ENCODE measurements at places on chromosomes 5 and 9.

- DNase-seq = no peak
Observed at GRCh38 chr5:106757672-106758071, 913.1 kb downstream of the EFNA5 start.

DNA sequence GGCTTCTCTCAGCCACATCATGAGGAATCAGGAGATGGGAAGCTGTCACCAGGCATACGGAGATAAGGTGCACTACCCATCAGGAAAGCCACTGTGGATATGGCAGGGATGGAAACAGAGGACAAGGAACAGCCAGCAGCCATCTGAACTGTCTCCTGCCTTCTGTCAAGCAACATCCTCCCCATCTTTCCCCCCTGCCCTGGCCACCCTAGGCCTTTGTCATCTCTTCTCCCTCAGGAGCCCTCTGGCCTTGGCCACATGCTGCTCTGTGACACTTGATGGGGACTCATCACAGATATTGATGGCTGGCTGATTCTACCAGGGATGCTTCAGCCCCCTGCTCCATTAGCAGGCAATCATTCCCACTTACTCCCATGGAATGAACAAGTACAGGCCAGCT is 21.1 kb upstream of the MEIKIN start:
- no peak for DNase-seq

DNA sequence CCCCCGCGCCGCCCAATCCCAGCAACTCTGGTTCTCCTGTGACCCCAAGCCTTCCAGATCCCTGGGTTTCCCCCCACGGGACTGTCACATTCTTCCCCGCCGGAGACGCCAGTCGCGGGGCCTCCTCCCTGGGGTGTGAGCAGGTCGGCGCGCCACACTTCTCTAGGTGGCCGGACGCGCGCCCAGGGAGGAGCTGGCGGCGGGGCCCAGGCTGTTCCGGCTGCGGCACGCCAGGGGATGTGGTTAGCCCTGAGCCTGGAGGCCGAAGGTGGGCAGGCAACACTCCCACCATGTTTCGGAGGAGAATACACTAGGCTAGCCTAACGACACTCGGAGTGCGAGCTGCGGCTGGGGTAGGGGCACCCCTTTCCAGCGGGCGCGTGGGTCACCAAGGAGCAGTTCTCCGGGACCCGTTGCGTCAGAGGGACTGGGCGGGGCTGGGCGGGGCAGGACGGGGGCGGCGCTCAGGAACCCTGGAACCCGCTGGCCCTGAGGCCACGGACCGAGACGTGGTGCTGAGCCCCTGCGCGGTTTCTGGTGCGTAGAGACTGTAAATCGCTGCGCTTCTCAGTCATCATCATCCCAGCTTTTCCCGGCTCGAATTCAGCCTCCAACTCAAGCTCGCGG is at the start of gene SLC27A6:
Gene SLC27A6 (plus strand): TSS at position 478 of the 627 bp plus-strand sequence. CDS start 650 bp downstream, outside the sequence.
- DNase-seq = no peak

DNA sequence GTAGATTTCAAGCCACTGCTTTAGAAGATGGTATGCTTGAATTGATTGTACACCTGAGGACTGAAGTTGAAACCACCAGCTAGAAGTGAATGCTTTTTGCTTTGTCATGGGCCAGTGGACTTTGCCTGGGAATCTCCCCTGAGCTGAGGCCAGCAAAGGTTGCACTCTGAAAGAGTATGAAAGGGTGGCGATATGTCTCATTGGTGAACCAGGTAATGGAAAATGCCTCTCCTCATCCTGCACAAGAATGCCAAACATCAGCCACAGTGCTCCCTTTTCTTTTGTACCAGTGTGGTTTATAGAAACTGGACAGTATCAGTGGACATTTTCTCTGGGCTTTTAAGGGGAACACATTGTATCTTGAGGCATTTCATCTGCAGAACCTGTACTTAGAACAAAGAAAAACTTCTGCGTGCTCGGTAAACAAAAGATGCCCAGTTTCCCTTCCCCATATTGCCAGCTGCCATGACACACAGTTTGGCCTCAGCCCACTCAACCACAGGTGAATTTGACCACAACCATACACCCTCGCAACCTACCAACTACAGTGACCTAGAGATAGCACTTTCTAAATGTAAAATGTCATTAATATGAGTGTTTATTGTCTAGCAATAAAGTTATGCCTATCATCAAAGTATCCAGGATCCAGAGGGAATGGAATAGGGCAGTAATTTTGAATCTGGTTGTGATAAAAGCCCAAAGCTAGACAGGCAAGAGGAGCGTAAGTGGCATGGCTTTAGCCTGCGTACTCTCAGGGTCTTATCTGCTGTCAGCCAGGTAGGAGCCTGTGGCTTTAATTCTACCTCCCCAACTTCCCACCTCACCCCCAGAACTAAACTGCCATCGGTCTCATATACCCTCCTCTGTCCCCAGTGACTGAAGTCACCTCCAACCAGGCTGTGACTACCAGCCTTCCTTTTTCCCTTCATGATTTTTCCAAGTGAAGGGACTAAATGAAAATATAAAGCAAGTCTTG is 79.5 kb upstream of the LHFPL2 start:
- DNase-seq = no peak

DNA sequence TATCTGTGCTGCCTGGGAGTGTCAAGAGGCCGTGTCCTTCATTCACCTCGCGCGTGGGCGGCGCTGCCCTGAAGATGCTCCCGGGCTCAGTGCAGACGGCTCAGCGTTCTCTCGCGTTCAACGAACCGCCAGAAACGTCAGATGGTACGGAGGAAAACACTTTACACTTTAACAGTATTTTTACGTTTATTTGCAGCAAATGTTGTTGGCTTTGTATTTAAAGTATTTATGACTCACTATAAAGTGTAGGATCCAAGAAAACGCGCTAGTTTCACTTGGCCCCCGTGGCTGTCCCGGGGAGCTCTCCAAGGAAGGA is 544 bp upstream of the ERCC6L2 start:
- DNase-seq = peak; percentile 41

GRCh38 chr5:146877178-146877681 is 1.3 kb downstream of the PPP2R2B start:
- no peak for DNase-seq

GRCh38 chr5:132225165-132226032 is 2.3 kb downstream of the P4HA2 start:
- DNase-seq = no peak

DNA sequence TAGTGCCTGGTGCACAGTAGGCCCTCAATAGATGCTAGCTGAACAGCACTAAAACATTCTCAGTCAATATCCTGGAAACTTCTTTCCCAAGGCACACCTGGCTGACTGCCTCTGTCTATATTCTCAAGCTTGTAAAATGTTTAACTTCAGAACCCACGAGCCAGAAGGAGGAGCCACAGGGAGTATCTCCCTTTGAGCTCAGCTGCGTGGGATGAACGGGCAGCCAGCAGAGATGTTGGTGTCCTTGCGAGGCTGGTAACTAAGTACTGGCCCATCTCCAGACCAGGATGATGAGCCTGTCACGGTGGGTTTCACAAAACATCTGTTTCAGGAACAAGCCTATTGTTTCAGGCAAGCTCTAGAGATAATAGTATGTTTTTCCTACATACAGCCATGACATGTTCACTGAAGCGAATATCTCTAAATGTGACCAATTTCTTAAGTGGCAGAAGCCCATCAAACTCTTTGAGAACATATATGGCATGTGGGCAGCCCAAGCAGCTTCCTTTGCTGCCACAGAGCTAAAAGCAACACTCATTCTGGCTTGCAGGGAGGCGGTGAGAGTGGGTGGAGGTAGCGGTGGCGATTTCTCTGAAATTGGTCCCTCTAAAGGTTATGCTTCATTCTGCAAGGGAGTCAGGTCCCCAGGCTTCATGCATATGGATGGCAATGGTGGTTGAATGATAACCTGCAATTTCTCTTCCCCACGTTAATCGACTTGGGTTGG is 206.2 kb downstream of the TTLL11 start:
- no peak for DNase-seq

DNA sequence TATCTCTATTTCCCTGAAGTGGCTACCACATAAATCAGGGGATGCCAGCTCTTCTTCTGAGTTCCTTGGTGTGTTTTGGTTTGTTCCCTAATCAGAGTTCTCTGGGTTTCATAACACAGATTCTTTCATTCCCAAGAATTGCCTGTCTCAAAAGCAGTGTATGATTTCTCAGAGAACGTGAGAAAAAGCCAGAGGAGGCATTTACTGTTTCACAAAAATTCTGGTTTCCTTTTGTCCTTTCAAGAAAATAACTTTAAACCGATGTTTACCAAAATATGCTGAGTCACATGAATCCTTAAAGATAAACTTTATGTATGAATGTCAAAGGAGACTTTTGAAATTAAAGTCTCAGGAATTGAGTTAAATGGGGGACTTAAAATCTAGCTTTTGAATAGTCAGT is 314.3 kb downstream of the EBF1 start:
- DNase-seq = no peak

GRCh38 chr5:1974501-1975405 is 92.0 kb upstream of the IRX4 start:
- DNase-seq = no peak

DNA sequence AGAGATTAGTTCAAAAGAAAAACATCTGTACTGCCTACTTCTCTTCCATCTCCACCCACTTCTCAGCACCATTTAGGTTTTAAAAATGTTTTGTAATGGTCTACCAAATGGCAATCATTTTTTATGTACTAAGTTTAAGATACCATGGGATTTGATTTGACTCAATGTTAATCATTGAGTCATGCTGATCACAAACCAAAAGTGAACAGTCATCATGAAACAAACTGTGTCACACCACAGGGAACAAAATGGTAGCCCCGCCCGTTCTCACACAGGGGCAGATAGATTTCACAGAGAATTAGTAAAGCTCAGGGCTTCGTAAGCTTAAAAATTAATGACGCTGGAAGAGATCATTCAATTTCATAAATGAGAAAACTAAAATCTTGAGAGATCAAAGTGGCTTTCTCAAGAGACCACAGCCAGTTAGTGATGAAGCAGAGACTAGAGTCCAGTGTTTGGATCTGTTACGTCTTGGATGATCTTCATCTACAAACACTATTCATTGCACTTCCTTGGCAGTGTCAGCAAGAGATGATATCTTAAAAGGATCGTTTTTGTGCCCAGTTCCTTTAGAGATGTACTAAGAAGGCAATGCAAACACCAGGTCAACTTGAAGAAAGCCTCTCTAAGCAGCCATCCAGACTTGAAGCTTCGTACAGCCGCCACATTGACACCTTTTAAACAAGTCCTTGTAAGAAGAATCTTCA is 33.9 kb upstream of the TRIO start:
- DNase-seq = no peak
